ENCODE measurements at places on chromosomes 3 and 15.

GRCh38 chr15:97140216-97140615 lies 809.7 kb downstream of the NR2F2 start:
- DNase-seq = no peak

- no peak for DNase-seq
Measured at GRCh38 chr3:178767581-178767980, 231.3 kb downstream of the KCNMB2 start.

GRCh38 chr3:185070491-185071286 lies 82.2 kb downstream of the C3orf70 start:
- DNase-seq = peak; percentile 27

DNA sequence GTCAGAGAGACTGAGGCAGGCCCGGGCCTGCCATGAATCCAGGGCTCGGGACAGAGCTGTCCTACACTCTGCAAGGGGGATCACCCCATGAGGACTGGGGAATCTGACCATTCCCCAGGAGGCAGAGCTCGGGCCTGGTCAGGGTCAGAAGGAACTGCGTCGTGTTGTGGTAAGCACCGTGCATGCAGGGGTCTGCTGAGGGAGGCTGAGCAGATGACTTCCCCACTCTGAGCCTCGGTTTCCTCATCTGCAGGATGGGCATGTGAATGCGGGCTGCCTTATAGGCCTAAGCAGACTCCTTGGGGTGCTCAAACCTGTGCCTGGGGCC lies 61.6 kb upstream of the IQSEC1 start:
- no peak for DNase-seq

DNA sequence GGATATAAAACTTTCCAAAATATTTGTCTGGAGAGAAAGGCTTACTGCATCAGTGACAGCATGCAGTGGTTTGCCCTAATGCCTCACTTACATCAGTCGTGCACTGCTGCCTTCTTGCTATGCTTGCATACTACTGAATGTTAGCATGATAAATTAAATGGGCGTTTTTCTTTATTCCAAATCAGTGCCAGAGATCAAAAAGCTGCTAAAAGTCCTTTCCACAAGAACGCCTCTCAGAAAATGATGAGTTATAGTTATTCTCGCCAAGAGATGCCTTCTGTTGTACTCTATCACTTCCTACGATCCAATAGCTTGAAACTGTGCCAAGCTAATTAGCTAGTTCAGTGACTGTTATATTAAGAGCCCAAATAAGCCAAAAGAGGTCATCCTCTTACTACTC lies 345.8 kb upstream of the ROBO2 start:
- DNase-seq = no peak

Data from amniotic epithelial cell (primary cell).